ENCODE measurements at places on chromosomes 1 and 21.

GRCh38 chr1:167107456-167107855 lies 13.6 kb downstream of the STYXL2 start:
- DNase-seq = no peak

GRCh38 chr1:154582885-154583284 lies 15.3 kb downstream of the CHRNB2 start:
- no peak for DNase-seq

- DNase-seq = no peak
Observed at GRCh38 chr1:209769171-209769904, 13.5 kb downstream of the TRAF3IP3 start.

DNA sequence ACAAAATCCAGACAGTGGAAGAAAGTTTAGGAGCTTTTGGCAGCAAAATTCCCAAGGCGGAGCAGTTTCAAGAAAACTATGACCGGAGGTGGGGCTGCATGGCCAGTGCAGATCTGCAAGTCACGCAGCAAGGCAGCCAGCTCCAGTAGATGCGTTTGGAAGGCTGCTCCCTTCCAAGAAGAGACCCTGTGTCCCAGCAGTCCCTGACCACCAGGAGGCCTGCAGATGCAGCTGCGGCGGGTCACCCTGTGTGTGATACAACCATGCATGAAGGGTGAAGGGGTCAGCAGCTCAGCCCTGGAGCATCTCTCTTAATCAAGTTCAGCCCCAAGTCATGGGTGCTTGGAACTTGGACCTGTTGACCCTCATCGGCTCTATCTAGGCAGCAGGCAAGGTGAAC lies 29.3 kb downstream of the GPR157 start:
- DNase-seq = no peak

DNA sequence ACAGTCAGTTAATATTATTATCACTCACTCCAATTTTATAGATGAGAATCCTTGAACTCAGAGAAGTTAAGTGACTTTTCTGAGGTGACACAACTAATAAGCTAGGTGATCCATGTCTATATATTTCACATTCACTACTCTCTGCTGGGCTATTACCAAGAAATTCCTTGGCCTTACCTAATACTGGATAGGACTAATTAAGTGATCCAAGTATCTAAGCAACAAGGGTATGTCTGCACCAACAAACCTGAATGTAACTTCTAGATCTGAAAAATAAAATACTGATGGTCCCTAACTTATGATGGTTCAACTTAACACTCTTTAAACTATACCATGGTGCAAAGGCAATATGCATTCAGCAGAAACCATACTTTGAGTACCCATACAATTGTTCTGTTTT lies 14.8 kb upstream of the CASQ2 start:
- no peak for DNase-seq

DNA sequence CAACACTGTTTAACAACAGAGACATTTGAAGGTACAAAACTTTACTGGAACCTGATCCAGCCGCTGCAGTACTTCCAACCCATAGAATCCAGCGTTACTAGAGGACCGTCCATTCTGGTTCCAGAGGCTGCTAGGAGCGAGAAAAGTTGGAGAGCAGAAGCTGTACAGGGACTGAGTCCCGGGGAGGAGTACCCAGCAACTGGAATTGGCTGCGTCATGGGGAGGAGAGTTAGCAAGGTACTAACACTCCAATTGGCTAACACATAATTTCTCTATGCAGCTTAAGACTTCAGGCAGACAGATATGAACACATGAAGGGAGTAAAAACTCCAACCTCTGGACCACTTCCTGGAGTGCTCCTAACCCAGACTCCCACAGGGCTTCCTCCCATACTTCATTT lies 2.1 kb upstream of the QSOX1 start:
- no peak for DNase-seq

DNA sequence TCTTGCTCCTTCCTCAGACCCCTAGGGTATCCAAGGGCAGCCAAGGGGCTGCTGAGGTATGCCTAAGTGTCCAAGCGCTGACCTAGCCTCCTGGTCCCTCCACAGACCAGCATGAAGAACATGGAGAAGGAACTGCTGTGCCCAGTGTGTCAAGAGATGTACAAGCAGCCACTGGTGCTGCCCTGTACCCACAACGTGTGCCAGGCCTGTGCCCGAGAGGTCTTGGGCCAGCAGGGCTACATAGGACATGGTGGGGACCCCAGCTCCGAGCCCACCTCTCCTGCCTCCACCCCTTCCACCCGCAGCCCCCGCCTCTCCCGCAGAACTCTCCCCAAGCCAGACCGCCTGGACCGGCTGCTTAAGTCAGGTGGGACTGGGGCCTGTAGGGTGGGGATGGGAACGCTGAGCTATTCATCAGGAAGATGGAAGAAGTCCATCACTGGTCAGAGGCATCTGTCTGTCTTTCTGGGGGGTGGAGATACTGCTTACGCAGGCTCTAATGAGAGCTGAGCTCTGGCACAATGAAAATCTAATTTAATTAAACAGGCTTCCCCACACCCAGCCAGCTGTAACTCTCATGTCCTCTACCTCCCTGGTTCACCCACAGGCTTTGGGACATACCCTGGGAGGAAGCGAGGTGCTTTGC lies 1.8 kb downstream of the TRIM46 start:
- no peak for DNase-seq

- DNase-seq = no peak
Observed at GRCh38 chr1:43992232-43992995, 1.0 kb downstream of the CCDC24 start.

DNA sequence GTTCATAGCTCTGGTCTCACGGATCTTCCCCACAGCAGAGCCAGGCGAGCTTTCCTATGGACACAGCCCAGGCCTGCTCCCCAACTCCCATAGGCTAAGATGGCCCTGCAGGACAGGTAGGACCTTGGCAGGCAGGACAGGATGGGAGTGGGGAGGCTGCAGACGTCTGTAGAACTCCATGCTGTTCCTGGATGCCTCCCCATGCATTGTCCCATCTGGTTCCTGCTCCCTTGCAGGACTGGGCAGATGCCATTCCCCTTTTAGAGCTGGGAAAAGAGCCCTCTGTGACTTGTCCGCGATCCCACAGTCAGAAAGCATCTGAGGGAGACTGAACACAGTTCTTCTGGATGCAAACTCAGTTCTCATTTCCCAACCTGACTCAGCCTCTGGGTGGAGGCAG lies 71.9 kb upstream of the ATP5PO start:
- no peak for DNase-seq

GRCh38 chr1:211924256-211924655 lies 93.7 kb upstream of the LPGAT1 start:
- DNase-seq = no peak

DNA sequence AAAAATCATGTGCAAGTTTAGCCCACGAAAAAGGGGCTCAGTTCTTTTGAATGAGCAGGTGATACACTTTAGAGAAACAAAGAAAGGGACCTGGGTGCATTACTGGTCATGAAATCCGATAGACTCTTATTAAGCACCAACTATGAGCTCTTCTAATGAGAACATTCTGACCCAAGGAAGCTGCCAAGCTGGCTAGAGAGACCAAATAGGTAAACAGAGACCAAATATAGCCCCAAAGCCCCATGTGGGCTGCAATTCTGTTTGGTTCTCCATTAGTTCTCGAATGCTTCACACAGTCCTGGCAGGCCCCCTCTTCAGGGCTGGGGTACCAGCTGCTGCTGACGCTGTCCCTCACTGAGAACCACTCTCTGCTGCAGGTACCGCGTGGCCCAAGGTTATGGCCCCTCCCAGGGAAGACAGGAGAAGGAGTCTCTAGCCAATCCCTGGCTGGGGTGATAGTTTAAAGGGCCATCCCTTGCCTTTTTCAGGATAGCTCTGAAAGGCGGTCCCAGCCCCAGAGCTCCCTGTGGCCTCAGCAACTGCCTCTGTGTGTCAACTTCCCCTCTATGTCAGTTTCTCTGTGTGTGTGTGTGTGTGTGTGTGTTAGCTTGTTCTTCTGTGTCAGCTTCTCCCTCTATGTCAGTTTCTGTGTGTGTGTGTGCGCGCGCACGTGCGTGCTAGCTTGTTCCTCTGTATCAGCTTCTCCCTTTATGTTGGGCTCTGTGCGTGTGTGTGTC lies 7.1 kb upstream of the UBXN10 start:
- DNase-seq = no peak

DNA sequence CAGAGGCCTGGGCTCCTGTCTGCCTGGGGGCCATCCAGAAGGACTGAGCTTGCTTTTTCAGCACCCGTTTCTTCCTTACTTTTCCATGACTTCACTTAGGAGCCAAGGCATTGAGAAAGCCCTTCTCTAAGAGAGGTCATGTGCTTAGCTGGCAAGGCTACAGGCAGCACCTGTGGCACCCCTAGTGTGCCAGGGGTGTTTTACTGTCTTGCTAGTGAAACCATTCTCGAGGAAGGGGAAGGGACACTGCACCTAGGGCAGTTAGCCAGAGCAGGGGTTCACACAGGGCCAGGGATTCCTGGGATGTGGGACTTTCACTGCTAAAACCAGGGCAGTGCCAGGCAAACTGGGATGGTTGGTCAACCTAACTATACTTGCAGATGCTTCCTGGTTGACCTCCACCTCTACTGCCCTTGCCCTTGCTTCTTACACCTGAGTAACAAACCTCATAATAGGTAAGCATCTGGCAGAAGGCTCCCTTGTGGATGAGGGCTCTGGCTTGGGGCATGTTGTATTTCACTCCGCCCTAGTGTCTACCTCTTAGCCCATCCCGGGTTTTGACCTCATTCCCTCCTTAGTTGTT lies 69.2 kb downstream of the NOS1AP start:
- no peak for DNase-seq

DNA sequence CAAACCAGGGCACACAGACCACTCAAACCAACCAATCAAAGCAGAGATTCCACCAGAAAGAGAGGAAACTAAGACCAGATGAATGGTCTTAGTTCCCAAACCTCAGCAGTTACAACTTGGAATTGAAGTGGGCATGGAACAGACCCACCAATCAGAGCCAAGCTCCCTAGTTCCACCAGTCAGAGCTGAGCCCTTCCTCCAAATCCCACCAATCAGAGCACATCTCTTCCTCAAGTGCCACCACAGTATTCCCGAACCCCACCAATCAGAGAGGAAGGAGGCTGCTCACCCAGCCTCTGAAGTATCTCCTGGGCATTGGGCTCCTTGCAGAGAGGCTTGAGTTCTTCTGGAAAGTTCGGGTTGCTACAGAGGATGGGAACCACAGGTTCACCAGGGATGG lies 1.4 kb downstream of the GUCA2A start:
- no peak for DNase-seq

- no peak for DNase-seq
Observed at GRCh38 chr1:3743421-3743820, 8.8 kb upstream of the CCDC27 start.

GRCh38 chr21:43318841-43319781 lies 107.8 kb downstream of the SIK1 start:
- no peak for DNase-seq

DNA sequence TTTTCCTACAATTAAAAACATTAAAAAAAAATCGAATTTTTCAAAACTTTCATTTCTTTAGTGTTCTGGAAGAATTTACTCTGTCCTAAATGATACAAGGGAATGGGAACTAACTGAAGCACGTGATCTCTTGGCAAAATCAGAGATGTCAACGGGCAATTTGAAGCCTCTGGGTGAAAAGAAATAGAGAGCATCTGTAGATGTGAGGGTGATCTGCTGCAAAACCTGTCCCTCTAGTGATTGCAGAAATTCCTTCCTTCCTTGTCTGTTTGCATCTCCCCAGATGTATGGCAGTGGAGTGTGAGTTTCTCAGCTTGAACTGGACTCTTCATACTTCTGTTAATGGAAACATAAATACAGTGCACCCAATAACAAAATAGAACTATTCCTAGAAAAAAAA lies 100.5 kb upstream of the S1PR1 start:
- DNase-seq = no peak

GRCh38 chr1:210189426-210189825 lies 43.2 kb upstream of the SERTAD4 start:
- DNase-seq = no peak

DNA sequence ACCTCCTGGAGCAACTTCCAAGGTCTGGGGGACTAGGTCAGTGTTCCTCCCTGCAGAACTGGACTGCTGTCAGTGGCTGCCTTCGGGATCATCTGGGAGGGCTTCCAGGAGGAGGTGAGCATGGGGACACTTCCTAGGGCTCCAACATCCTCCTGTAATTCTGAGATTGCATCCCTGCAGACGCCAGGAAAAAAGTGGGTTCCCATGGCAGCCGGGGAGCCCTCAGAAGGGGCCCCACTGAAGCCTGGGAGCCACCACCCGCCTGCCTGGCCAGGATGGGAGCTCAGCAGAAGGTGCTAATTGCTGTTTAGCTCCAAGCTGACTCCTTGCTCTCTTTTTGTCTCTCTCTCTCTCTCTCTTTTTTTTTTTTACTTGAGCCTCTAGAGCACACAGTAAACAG lies 16.1 kb upstream of the ARF1 start:
- no peak for DNase-seq

DNA sequence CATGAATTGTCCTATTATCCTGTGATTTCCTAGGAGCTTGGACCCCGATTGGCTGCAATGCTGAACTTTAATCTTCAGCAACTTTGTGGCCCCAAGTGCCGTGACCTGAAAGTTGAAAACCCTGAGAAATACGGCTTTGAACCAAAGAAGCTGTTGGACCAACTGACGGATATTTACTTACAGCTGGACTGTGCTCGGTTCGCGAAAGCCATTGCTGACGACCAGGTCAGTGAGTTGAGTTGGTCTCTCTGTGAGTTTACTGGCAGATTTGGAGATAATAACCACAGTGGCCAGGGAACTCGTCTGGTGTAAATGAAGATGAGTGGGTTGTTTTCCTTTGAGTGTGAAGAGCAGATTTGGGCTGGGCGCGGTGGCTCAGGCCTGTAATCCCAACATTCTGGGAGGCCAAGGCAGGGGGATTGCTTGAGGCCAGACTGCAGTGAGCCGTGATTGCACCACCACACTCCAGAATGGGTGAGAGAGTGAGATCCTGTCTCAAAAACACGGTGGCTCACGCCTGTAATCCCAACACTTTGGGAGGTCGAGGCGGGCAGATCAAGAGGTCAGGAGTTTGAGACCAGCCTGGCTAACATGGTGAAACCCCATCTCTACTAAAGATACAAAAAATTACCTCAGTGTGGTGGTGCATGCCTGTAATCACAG lies 39.1 kb upstream of the KIF1B start:
- DNase-seq = no peak

DNA sequence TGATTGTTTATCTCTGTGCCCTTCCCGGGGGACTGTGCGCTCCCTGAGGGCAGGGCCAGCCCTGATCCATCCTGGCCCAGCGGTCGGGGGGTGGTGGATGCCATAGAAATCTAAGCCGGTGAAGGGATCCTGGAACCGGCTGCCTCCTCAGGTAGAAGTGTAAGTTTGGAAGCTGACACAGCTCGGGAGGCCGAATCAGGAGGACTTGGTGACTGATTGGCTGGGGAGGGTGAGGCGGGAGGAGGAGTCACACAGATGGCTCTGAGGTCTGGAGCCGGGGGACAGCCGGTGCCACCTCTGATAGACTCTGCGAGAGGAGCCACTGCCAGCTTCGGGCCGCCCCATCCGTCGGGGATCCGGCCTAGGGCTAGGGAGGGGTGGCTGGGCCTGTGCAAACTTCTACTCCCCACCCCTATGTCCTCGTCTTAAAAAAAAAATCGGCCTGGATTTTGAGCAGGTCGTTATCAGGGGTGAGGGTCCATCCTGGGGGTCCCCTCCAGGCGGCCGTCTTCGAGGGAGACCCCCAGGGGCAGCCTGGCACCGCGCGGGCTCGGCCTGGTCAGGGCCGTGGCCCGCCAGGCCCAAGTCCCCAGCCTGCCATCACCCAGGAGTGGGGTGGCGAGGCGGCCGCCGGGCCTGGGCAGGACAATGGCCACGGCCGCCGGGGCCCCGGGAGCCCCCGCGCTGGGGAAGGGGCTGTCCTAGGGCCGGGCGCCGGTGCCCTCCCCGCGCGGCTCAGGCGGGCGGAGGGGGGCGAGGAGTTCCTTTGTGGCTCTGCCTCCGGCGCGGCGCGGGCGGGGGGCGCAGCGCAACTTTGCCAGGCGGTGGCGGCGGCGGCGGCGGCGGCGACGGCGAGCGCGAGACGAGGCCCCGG lies 708 bp upstream of the ZNF362 start:
- DNase-seq = no peak

GRCh38 chr1:31539329-31539728 lies 37.0 kb upstream of the TINAGL1 start:
- DNase-seq = no peak
